ENCODE measurements at places on chromosomes 1 and 21. TPM values are rescaled to one million over a fixed set of nuclear protein-coding genes. Genes with fewer than 3 reads are reported as not detected.

Gene VWA5B1
- total RNA-seq, result not detected

Gene KLF17
- not detected for total RNA-seq

Gene SPRR2A
- total RNA-seq, result not detected

Gene SEC22B
- 19.5 TPM for total RNA-seq

Gene NPR1
- total RNA-seq, result 0.16 TPM

Gene PLA2G5
- not detected for total RNA-seq

Gene EPHB2
- total RNA-seq, result not detected

Gene SLC37A1
- 0.60 TPM for total RNA-seq

Gene RHOU
- total RNA-seq, result 0.04 TPM

Gene LRRC39
- total RNA-seq, result 0.69 TPM

Gene FMO5
- total RNA-seq, result 0.22 TPM

Gene ATP1A2
- 0.09 TPM for total RNA-seq

Gene CHI3L2
- 0.27 TPM for total RNA-seq

Gene RAB7B
- total RNA-seq, result not detected

Gene FCRLB
- total RNA-seq, result 3.1 TPM

Gene IGSF21
- not detected for total RNA-seq

Gene HSPB7
- not detected for total RNA-seq

Gene LCE2C
- total RNA-seq, result not detected

Gene ANKRD34A
- total RNA-seq, result 1.6 TPM

Gene SRGAP2B
- total RNA-seq, result 17.6 TPM

Gene ROR1
- 0.07 TPM for total RNA-seq

Gene CFAP57
- not detected for total RNA-seq

Gene NBPF6
- 6.1 TPM for total RNA-seq

Gene PCSK9
- 58.6 TPM for total RNA-seq

Gene PTTG1IP
- 99.5 TPM for total RNA-seq

Gene FCMR
- total RNA-seq, result 0.54 TPM

Gene OR2T11
- not detected for total RNA-seq

Gene TCHHL1
- not detected for total RNA-seq

Gene ARHGAP30
- total RNA-seq, result 0.35 TPM

Gene UBXN11
- 24.9 TPM for total RNA-seq

Gene OLIG2
- total RNA-seq, result not detected

Gene KIF21B
- 13.4 TPM for total RNA-seq

Gene HMCN1
- 0.13 TPM for total RNA-seq

Gene KRTAP20-3
- total RNA-seq, result not detected

Gene TRIM45
- 3.6 TPM for total RNA-seq

Gene USH2A
- total RNA-seq, result not detected

Gene RHOC
- 186 TPM for total RNA-seq

Gene MIXL1
- not detected for total RNA-seq

Gene ODR4
- total RNA-seq, result 29.4 TPM

Gene DSCAM
- total RNA-seq, result not detected

Gene CRP
- total RNA-seq, result 0.69 TPM

Gene NBL1
- 3.4 TPM for total RNA-seq

Gene ASB17
- not detected for total RNA-seq

Gene MRTO4
- total RNA-seq, result 138 TPM

Gene CELA3B
- total RNA-seq, result 3.1 TPM

Measured in K562 (cell line).